ENCODE measurements at places on chromosomes 2 and 18.

- DNase-seq: no peak
These were observed 1.6 kb upstream of the ADNP2 start for GRCh38 chr18:80107426-80107825.

GRCh38 chr2:82803307-82803706, 1655.8 kb downstream of the SUCLG1 start:
- DNase-seq: no peak

- no peak for DNase-seq
These were observed 109.1 kb upstream of the RMDN2 start for GRCh38 chr2:37816036-37816435.

- no peak for DNase-seq
These were observed 26.0 kb downstream of the EIF2AK3 start for GRCh38 chr2:88601286-88601685.

DNA sequence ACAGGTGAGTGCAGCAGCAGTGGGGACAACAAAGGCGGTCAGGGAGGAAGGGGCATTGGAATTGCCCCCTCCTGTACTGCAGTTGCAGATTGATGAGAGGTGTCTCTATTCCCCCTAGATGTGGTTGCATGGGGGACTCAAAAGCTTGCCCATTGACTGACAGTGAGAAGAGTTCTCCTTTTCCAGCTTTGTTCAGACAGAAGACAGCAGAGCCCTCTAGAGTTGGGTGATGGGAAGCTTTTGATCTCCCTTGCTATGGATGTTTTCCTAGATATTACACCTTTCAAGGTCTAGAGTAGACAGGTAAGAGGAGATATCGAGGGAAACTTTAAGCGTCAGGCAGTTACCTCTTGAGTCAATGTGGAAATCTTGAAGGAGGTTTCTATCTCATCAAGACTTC, 2.9 kb downstream of the PROKR1 start:
- DNase-seq: no peak

DNA sequence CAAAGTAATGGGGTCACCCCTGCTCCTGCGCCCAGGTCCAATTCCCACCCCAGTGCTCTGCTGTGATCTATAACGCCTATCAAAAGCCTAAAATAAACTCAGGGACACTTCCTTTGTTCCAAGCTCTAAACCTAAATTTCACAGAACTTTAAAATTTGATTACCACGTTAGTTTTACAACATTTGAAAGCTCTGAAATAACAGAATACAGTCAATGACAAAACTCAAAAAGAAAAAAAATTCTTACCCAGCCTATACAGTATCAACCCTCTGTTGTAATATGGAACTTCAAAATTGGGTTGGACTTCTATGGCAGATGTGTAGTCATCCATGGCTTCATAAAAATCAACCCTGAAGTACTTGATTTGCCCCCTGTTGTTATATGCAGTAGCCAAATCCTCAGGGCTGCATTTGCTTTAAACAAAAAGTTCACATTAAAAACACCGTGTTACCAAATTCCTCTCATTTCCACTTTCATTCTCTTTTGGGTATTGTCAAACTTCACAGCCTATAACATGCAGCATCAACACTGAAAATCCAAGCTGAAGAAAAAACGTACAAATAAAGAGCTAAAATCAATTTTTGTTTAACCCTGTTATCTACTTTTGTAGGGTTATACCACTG, 4.0 kb downstream of the TTC32 start:
- no peak for DNase-seq

- DNase-seq: no peak
These were observed 27.1 kb upstream of the ZC3H15 start for GRCh38 chr2:186459009-186459408.

DNA sequence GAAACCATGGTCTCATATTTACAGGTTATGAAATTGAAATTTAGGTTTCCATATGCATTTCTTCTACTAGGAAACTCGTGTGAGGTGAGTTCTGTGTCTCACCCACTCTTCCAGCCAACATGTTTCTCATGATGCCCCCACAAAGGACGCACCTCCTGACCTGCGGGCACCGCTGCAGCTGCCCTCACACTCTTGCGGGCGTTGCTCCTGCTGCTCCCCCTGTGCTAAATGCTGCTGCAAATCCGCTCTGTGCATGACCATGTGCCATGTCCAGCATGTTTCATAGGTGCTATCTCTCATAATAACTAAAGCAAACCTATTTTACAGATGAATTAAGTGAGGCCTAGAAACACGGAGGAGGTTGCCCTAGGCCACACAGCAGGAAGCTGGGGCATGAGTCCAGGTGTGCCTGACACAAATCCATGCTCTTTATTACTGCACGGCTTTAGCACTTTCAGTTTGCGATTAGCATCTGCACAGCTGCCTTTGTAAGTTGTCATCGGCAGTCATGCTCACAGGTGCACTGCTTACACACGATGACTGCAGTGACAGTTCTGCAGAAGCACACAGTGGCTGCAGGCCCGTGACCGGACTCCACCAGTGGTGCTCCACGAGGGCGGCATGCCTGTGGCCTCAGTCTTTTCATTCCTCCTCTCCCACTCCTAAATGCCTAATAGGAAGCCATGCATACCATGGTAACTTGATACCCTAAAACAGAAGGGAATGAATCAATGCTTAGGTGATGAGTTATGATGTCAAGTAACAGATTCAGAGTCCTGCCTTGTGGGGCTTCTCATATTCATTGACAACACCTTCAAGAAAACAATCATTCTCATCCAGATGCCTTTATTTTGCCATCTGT, 14.9 kb upstream of the GALR1 start:
- DNase-seq: no peak

DNA sequence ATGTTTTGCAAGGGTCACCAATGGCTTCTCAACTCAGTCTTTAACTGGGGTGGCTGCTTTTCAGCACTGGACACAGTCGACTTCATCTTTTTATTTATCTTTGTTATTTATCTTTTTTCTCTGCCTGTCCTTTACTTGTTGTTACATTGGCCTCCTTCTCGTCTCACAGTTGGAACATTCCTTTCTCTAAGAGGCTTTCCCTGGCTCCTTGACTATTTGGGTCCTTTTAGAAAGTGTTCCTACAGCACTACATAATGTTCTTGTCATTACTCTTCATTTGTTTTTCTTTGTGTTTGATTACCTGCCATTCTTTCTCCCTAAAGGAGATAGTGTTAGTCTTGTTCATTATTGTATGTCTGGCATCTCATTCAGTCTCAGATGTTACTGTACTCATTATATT, 122.0 kb downstream of the KIAA1328 start:
- DNase-seq: no peak

DNA sequence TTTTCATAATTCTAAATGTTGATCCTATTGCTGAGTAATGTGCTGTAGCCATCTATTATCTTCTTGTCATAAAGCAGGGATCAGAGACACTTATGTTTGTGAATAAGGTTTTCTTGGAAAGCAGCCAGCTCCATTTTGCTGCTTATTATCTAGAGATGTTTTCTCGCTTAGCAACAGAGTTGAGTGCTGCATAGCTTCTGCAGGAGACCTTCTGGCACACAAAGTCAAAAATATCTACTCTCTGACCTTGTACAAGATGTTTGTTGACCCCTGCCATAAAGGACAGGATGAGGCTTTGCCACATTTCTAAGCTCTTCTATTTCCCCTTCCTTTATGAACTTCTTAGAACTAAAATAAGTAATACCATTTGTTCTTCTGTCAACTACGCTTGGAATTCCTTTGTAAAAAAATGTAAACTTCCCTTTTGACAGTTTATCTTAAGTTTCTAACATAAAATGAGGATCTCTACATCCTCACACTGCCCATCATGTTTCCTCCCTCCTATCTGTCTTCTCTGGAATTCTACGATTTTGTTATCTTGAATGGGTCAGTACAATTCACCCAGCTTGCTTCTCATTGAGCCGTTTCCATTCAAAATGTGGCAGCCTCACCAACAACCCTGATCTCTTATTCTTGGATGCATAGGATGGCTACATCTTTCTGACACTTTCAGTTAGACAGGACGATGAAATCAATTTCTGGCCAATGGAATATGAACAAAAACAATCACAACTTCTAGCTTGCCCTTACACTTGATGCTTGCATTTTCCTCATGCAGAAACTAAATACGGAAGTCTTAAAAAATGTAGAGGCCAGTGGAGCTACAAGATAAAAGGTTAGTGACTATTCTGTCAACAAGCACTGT, 1377.0 kb downstream of the SUCLG1 start:
- no peak for DNase-seq

DNA sequence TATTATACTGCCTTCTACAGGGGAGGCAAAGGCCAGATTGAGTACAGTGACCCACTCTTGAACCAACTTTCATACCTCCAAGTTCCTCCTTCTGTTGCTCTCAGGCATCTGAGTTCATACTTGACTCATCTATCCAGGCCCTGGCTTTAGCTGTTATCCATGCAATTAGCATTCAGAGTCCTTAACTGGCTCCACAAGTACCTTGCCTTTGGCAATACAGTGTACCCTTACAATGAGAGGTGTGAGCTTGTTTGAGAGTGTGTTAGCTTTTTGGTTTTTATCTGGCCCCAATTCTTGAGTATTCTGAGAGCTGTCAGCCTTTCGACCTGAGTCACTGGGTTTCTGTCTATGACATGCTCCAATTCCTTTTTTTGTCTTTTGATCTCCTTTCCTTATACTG, 60.2 kb downstream of the EHD3 start:
- DNase-seq: no peak

- no peak for DNase-seq
These were observed 363.0 kb upstream of the ST6GAL2 start for GRCh38 chr2:107248932-107249331.

DNA sequence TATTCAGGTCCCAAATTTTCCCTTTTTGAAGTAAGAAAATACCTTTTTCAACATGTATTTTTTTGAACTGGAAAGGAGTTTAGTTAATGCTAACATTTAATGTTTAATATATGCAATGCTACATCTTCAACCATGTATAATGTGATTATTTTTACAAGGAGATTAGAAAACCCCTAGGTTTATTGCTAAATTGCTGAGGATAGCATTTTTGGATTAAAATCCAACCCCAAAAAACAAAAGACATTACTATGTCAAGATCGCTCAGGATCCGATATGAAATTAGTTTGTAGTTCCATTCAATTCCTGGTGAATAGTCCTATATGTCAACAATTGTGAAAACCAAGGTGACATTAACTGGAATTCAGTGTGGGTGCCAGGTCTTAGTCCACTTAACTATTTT, 35.2 kb downstream of the LRP1B start:
- DNase-seq: no peak

- no peak for DNase-seq
These were observed 23.7 kb downstream of the ATL2 start for GRCh38 chr2:38353402-38353801.

GRCh38 chr2:216799873-216800431, 59.9 kb downstream of the TNP1 start:
- DNase-seq: no peak

DNA sequence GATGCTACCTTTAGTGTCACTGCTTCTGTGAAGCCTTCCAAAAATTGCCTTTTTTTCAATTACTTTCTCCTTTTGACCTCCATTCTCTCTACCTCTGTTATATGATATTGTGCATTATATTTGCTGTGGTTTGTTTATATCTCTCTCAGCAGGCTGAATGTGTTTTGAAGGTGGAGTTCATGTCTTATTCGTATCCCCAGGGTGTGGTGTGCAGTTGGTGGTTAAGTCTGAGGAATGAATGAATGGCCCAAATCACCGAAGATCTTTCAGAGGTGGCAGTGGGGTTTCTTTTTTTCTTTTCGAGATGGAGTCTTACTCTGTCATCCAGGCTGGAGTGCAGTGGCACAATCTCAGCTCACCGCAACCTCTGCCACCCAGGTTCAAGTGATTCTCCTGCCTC, 53.5 kb upstream of the MAP4K3 start:
- DNase-seq: no peak

DNA sequence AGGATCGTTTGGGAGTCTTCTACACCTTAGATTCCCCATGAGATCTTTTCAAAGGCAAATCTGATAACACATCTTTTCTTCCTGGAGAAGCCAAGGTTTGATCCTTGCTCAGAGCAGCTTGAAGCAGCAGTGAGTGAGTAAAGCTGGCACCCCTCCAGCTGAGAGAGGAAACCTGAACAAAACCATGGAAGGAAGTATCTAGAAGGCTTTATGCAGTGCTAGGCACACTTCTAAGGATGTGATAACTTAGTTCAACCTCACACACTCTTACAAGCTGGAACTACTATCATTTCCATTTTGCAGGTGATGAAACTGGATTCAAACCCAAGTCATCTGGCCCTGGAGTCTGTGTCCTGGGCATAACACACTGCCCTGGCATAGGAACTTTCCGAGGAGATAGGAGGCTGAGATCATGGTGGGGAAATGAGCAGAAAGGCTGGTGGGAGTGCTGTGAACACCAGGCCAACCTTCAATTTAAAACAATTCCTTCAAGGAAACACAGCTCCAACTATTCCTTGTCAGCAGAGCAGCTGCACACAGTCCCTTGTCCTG, 71.2 kb downstream of the CTAGE1 start:
- DNase-seq: no peak

- no peak for DNase-seq
These were observed 44.2 kb upstream of the CTDP1 start for GRCh38 chr18:79635427-79635726.

- no peak for DNase-seq
These were observed 57.5 kb downstream of the KIF5C start for GRCh38 chr2:148932536-148932935.

- DNase-seq: no peak
These were observed 142.0 kb downstream of the CCDC85A start for GRCh38 chr2:56325661-56326345.

DNA sequence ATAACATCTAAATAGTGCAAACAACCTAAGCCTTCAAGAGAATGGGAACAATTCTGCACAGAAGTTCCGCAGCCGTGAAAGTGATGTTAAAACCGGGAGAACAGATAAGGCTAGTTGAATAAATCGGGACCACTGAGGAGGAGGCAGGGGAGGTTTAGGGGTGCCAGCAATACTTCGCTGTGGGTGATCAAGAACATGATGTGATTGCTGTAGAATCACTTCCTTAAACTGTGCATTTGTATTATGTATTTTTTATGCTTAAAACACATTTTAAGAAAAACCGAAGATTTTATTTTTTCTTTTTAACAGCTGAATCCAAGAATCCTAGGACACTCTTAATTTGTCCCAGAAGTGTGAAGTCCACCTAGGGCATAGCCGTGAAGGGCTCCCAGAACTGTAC, 33.6 kb downstream of the TTC32 start:
- no peak for DNase-seq

GRCh38 chr2:167784084-167784425, 463.3 kb downstream of the STK39 start:
- DNase-seq: no peak

GRCh38 chr2:46847185-46847710, 68.4 kb downstream of the MCFD2 start:
- peak; percentile 10 for DNase-seq

All from esophagus squamous epithelium (tissue), 5 donors.